NT2/D1 (cell line): ENCODE measurements at places on chromosomes 1 and 21.
A peak's percentile ranks its signal among the peaks of the same experiment; 100 is the strongest.

GRCh38 chr21:45634511-45635183, 8.9 kb upstream of the PCBP3 start:
- no peak for DNase-seq

- DNase-seq: peak; percentile 72
Measured at GRCh38 chr1:180268556-180269075, 38.6 kb downstream of the LHX4 start.

DNA sequence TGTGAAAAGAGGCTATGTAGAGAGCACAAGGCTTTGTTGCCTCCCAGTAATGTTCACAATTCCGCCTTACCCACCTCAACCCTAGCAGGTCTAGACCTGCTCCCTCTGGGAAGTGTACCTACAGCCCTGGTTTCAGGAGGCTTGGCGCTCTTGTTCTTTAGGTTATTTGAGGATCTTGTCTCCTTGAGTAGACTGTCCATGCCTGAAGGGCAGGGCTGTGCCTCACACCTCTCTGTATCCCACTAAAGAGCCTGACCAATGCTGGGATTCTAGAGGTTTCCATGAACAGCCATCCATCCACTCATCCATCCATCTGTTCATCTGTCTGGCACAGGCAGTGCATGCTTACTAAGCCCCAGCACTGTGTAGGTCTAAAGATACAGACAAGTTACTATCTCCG, 1.0 kb downstream of the RAB7B start:
- no peak for DNase-seq

- DNase-seq: no peak
Measured at GRCh38 chr1:183956559-183957188, 80.9 kb downstream of the COLGALT2 start.

DNA sequence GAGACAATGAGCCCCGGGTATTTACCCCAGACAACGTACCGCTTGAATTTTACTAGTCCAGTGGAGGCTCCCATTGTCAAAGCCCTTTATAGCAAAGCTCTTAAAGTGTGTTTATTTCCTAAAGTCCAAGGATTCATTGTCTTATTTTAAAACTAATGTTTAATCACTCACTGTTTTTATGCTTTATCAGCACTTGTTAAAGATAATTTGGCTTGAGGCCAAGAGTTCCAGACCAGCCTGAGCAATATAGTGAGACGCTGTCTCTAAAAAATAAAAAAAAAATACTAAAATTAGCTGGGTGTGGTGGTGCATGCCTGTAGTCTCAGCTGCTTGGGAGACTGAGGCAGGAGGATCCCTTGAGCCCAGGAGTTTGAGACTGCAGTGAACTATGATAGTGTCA, 202.8 kb downstream of the RYR2 start:
- DNase-seq: no peak

- DNase-seq: no peak
Measured at GRCh38 chr1:226711976-226712741, 26.9 kb downstream of the ITPKB start.

DNA sequence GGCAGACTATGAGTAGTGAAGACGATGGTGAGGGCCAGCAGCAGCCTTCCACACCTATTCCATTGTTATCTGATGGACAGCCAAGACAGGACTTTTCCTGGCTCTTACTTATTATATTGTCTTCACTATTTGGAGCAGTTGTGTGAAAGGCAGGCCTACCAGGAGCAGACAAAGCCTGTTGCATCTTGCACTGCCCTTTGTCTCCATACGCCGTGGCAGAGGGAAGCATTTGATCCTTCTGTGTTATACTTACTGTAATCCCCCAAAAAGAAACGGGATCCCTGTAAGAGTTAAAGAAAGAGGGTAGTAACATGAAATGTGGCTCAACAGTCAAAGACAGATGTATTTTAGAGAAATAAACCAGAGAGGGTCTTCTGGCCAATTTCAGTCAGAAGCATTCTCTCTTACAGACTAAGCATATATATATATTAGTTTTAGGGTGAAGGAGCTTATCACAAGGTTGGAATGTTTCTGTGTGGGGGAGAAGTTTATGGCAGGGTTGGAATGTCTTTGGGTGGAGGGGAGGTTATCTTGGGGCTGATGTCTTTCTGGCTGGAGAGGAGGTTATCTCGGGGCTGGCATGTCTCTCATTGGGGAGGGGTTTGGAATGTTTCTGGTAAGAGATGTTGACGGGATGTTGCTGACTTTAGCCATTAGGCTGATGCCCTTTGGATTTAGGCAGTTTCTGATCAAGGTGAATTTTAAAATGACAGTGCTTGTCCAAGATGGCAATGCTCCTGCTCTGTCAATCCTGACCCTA, 23.4 kb upstream of the HSD3B1 start:
- DNase-seq: no peak

GRCh38 chr1:53893999-53894636, at the start of gene DIO1:
Gene DIO1, plus strand, starts transcription at chr1:53894187. Its CDS starts 24 bp downstream, at chr1:53894211.
- DNase-seq: no peak

- DNase-seq: no peak
Measured at GRCh38 chr1:199719156-199719842, 308.2 kb upstream of the NR5A2 start.

DNA sequence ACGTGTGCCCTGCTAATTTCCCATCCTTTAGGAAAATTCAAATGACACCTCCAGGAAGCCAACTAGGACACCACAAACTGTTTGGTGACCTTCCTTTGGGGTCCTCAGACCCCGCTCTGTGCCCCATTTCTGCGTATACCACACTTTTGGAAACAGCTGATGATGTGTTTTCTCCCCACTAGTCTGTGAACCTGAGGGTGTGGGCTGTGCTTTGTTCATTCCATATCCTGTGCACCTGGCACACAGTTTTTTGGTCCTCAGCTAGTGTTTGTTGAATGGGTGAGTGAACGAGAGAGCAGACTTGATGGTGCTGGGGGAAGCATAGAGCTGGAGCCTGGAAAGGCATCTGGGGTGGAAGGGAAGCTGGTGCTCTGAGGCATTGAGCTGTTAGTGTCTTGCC, 48.6 kb downstream of the RPS6KA1 start:
- DNase-seq: no peak

DNA sequence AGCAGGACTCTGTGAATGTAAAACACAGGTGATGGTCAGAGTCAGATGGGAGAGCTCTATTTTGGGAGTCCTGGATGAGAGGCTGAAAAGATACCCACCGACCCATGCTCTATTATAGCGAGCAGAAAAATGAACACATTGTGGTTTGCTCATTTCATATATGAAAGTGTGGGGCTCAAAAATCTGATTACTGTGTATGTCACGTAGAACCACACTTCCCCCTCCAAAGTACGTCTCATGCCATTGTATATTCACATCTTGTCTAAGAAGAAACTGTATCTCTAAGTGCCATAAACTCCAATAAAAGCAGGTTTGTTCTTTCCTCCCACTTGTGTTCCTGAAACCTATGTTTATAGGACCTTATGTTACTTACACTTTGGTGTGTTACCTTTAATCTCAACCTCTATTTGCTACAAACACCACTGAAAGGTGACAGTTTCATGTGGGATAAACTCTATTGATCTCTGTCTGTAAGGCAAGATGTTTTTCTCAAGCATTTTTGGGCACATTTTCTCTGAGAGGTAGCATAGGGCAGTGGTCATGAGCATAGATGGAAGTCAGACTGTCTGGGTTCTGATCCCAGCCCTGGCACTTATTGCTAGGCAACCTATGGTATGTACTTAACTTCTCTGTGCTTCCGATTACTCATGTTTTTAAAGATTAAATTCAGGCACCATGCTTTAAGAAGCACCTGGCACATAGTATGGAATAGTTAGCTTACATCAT, 214.4 kb downstream of the ST6GALNAC3 start:
- DNase-seq: no peak
